ENCODE measurements at places on chromosomes 3 and 15. TPM values are rescaled to one million over a fixed set of nuclear protein-coding genes. Genes with fewer than 3 reads are reported as not detected.

DNA sequence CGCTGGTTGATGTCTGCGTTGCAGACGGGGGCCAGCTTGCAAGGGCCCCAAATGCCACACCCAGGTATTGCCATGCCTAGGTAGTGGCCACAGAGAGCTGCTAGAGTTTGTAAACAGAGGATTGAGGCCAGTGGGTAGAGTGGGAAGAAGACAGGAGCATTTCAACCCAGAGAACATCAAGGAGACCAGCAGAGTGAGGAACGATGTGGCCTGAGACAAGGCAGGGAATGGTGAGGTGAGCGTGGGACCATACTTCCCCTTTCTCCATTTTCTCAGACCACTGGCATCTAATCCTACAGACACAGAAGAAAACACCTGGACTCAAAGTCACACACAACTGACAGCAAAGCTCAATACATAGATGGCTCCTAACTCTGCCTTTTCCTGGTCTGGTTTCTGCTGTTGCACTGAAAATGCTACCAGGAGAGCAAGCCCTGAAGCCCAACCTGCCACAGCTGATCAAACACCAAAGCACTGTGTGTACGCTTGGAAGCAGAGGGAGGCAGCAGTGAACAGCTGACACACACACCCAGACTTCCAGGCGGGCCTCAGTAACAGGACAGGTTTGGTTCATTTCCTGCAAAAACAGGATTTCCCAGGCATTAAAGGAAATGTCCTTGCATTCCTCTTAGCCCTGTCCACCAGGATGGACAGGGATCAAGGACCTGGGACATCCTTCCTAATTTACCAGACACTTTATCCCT lies 1.6 kb downstream of the FAM174B start:
- no peak for DNase-seq
- peak overlapping the region; percentile 73 for H3K27ac ChIP-seq
- H3K4me3 ChIP-seq: peak overlapping the region; percentile 70
- peaks cover 1% of the 10 kb centered on the region for H3K36me3 ChIP-seq

- no peak for DNase-seq
- no peak overlapping the region for H3K4me3 ChIP-seq
- peaks cover 14% of the 10 kb centered on the region for H3K4me1 ChIP-seq
- H3K27me3 ChIP-seq: no peaks in the 10 kb centered on the region
Observed at GRCh38 chr15:73906346-73907034, 19.8 kb upstream of the LOXL1 start.

DNA sequence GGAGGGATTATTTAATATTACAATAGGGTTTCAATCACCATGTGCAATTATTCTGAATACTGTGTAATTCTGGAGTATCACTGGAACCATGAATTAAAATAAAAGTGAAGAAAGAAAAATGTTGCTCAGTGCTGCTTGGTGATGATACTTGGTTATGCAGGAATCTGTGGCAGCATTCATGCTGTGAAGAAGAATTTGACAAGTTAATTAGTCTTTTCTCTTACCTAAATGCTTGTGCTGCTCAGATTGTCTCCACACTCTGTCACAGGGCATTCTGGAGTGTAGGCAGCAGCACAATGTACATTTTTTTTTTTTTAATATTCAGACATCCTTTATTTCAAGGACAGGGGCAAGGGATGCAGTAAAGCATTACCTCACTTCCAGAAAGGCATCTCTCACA lies 749.3 kb upstream of the CADM2 start:
- no peak overlapping the region for H3K27ac ChIP-seq
- no peak overlapping the region for H3K4me3 ChIP-seq
- H3K36me3 ChIP-seq: no peaks in the 10 kb centered on the region
- DNase-seq: no peak
- no peaks in the 10 kb centered on the region for H3K4me1 ChIP-seq

GRCh38 chr3:177037241-177037640 lies 160.0 kb downstream of the TBL1XR1 start:
- H3K27me3 ChIP-seq: no peaks in the 10 kb centered on the region
- peaks cover 41% of the 10 kb centered on the region for H3K4me1 ChIP-seq
- H3K4me3 ChIP-seq: no peak overlapping the region
- peaks cover 50% of the 10 kb centered on the region for H3K36me3 ChIP-seq
- peak overlapping the region; percentile 54 for H3K27ac ChIP-seq

DNA sequence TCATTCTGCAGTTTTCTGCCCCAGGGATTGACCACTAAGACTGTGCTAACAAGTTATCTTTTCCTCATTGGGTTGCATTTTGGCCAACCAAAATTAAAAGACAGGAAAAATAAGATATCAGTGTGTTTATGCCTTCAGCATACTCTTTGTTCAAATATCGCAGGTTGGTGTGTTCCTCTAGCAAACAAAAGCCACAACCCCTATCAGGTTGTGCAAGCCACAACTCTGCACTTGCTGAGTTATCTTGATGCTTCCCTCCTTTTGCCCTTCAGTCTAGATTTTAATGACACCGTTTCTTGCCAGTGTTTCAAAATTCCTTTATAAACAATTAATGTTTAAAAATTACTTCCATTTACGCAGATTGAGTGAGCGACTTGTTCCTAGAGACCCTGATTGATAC lies 1164.2 kb downstream of the NSUN3 start:
- H3K4me1 ChIP-seq: no peaks in the 10 kb centered on the region
- no peaks in the 10 kb centered on the region for H3K27me3 ChIP-seq
- H3K36me3 ChIP-seq: no peaks in the 10 kb centered on the region
- H3K27ac ChIP-seq: no peak overlapping the region
- DNase-seq: no peak

- no peak for DNase-seq
- no peaks in the 10 kb centered on the region for H3K27me3 ChIP-seq
- H3K27ac ChIP-seq: no peak overlapping the region
- H3K4me1 ChIP-seq: peaks cover 32% of the 10 kb centered on the region
Observed at GRCh38 chr3:51338632-51339031, 46.5 kb upstream of the MANF start.

DNA sequence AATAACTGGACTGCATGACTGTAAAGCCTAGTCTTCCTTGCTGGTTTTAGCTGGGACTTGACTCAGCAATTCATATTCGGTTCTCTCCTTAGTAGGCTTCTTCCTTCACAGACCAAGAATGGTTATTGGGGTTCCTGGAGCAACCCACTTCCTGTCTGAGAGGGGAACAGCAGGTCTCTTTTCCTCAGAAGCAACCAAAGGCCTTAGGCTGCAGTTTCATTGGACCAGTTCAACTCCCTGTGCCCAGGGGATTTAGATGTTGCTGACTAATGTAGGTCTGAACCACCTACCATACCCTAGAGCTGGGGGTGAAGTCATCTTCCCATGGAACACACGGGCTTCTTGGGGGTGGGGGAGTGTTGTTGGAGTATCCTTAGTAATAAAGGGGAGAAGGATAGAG lies 84.0 kb upstream of the SKOR1 start:
- no peaks in the 10 kb centered on the region for H3K27me3 ChIP-seq
- peaks cover 1% of the 10 kb centered on the region for H3K36me3 ChIP-seq

GRCh38 chr3:190517687-190518086 lies 3.8 kb downstream of the IL1RAP start:
- H3K4me3 ChIP-seq: no peak overlapping the region
- DNase-seq: no peak
- no peaks in the 10 kb centered on the region for H3K27me3 ChIP-seq
- peaks cover 5% of the 10 kb centered on the region for H3K36me3 ChIP-seq
- peaks cover 49% of the 10 kb centered on the region for H3K4me1 ChIP-seq
- H3K27ac ChIP-seq: no peak overlapping the region

DNA sequence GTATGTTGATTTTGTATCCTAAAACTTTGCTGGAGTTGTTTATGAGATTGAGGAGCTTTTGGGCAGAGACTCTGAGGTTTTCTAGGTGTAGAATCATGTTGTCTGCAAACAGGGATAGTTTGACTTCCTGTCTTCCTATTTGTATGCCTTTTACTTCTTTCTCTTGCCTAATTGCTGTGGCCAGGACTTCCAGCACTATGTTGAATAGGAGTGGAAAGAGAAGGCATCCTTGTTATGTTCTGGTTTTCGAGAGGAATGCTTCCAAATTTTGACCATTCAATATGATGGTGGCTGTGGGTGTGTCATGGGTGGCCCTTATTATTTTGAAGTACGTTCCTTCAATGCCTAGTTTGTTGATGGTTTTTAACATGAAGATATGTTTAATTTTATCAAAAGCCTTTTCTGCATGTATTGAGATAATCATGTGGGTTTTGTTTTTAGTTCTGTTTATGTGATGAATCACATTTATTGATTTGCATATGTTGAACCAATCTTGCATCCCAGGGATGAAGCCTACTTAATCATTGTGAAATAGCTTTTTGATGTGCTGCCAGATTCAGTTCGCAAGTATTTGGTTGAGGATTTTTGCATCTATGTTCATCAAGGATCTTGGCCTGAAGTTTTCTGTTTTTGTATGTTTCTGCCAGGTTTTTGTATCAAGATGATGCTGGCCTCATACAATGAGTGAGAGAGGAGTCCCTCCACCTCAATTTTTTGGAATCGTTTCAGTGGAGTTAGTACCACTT lies 188.1 kb downstream of the MINAR1 start:
- no peak overlapping the region for H3K27ac ChIP-seq
- H3K4me1 ChIP-seq: no peaks in the 10 kb centered on the region
- no peak for DNase-seq
- H3K36me3 ChIP-seq: peaks cover 2% of the 10 kb centered on the region

DNA sequence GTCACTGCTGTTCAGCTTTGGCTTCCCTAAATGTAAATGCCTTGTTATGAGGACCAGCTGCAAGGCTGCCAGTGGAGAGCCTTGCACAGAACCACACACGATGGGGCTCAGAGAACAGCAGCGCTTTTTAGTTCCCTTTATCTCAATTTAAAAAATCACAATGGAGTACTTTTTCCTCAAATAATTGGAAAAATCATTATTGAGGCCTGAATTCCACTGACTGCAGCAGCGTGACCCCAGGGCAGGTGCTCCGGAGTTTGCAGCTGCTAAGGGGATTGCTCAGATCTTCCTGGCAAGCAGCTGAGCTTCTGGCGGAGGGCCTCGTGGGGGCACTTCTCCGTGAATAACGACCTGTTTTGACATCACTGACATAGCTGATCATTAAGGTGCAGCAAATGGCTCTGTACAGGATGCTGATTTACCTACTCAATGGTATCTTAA lies 245.6 kb upstream of the TRIM42 start:
- DNase-seq: no peak
- peaks cover 33% of the 10 kb centered on the region for H3K4me1 ChIP-seq
- H3K27ac ChIP-seq: peak overlapping the region; percentile 28

DNA sequence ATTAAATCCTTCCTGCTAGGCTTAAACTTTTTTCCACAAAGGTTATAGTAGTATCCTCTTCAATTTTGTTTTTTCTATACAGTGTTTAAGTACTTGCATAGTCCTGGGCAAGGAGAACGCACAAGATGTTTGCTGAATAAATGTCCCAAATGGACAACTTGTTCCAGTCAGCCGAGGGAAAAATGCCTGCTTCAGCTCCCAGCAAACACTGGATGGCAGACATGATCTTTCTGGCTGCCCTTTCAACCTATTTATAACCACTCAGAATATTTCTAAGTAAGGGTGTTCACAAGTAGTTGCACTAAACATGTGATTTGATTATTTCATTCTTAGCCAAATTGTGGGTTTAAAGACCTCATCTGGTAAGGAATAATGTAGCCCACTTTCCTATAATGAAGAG lies 29.8 kb downstream of the GNB4 start:
- no peak overlapping the region for H3K4me3 ChIP-seq
- H3K4me1 ChIP-seq: peaks cover 29% of the 10 kb centered on the region
- no peak for DNase-seq
- no peaks in the 10 kb centered on the region for H3K27me3 ChIP-seq
- H3K36me3 ChIP-seq: peaks cover 25% of the 10 kb centered on the region

GRCh38 chr3:194046531-194046930 lies 89.4 kb upstream of the HES1 start:
- H3K27ac ChIP-seq: no peak overlapping the region
- peaks cover 15% of the 10 kb centered on the region for H3K4me1 ChIP-seq
- H3K36me3 ChIP-seq: peaks cover 11% of the 10 kb centered on the region
- H3K4me3 ChIP-seq: no peak overlapping the region
- H3K27me3 ChIP-seq: peaks cover 29% of the 10 kb centered on the region

DNA sequence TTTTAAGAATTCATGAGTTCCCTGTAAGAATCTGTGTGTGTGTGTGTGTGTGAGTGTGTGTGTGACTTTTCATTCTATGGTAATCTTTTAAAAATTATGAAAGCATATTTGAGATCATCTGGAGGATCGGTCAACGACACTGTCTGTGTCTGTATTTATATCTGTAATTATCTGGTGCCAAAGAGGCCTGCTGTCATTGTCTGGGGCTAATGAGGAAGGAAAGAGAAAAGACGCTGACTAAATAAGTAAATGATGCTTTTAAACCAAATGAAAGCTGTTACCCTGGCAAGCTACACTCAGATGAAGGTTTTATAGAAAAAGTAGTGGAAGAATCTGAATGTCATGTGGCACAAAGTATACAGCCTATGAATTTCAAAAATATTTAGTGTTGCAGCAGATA lies 439.8 kb downstream of the RBMS3 start:
- H3K27ac ChIP-seq: no peak overlapping the region
- H3K4me1 ChIP-seq: peaks cover 13% of the 10 kb centered on the region
- DNase-seq: no peak
- no peaks in the 10 kb centered on the region for H3K27me3 ChIP-seq

GRCh38 chr3:130473416-130473815 lies 43.6 kb upstream of the COL6A6 start:
- no peak overlapping the region for H3K27ac ChIP-seq
- DNase-seq: no peak
- no peak overlapping the region for H3K4me3 ChIP-seq
- H3K27me3 ChIP-seq: peaks cover 15% of the 10 kb centered on the region

DNA sequence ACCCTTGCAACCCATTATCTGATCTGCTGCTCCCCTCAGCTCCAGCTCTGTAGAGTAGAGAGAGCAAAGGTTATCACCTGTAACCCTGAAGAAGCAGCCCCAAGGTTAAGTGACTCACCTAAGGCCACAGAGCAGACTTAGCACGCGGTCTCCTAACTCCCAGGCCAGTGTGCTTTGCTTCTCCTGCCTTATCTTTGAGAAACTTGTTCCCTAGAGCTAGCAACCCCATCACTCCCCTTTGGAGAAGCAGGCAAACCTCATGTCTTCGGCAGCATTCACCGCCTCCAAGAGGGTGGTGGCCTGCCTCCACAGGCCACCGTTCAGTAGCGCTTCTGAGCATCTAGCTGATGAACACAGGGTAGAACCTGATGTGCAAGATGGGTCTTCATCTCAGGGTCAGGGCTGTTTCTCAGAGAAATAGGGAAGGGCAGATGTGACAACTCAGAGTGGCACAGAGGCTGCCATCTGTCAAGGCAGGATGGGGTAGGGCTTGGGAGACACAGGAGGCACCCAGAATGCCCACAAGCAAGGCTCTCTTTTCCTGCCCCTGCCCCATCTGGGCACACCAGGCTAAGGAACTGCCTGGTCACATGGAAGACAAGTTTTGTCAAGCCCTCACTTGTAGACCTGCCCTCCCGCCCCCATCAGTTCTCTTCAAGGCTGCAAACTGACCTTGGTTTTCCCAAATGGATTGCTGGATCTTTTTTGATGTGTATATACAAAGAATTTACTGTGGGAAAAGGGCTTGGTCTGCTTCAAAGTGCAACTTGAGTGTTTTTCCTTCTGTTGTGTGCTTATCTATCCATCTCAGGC lies 34.9 kb upstream of the CLK3 start:
- H3K36me3 ChIP-seq: peaks cover 4% of the 10 kb centered on the region
- H3K4me1 ChIP-seq: no peaks in the 10 kb centered on the region
- H3K27me3 ChIP-seq: no peaks in the 10 kb centered on the region
- no peak overlapping the region for H3K27ac ChIP-seq
- no peak for DNase-seq

The CKMT1A gene
- total RNA-seq: not detected

The SLC30A4 gene
- total RNA-seq: 17.1 TPM

The ATRIP gene
- 8.8 TPM for total RNA-seq

The LCTL gene
- total RNA-seq: 0.31 TPM

The UBE2E2 gene
- total RNA-seq: 70.4 TPM

The XCR1 gene
- not detected for total RNA-seq

The SLC15A2 gene
- 0.92 TPM for total RNA-seq

The CCR2 gene
- total RNA-seq: not detected

The CCR3 gene
- total RNA-seq: not detected

The UCN2 gene
- 3.4 TPM for total RNA-seq

The AMT gene
- 6.0 TPM for total RNA-seq

The TP63 gene
- 0.46 TPM for total RNA-seq

The SKIL gene
- total RNA-seq: 177 TPM

The INSYN1 gene
- total RNA-seq: 23.0 TPM
